Fibroblast of lung (primary cell): ENCODE measurements at places on chromosomes 5 and 9. TPM values are rescaled to one million over a fixed set of nuclear protein-coding genes. Genes with fewer than 3 reads are reported as not detected.

- H3K4me3 ChIP-seq: no peak overlapping the region
- no peak for DNase-seq
- H3K27ac ChIP-seq: no peak overlapping the region
- H3K4me1 ChIP-seq: no peaks in the 10 kb centered on the region
Measured at GRCh38 chr9:129860653-129861446, 25.6 kb downstream of the USP20 start.

GRCh38 chr5:88502179-88503040 is 233.8 kb upstream of the TMEM161B start:
- no peaks in the 10 kb centered on the region for H3K4me1 ChIP-seq
- peak overlapping the region; percentile 61 for H3K4me3 ChIP-seq
- no peak overlapping the region for H3K27ac ChIP-seq
- peak; percentile 9 for DNase-seq
- no peaks in the 10 kb centered on the region for H3K27me3 ChIP-seq

- H3K27me3 ChIP-seq: no peaks in the 10 kb centered on the region
- H3K27ac ChIP-seq: peak overlapping the region; percentile 75
- peak; percentile 54 for DNase-seq
- H3K4me3 ChIP-seq: peak overlapping the region; percentile 90
Measured at GRCh38 chr5:54520940-54521339, 3.4 kb downstream of the SNX18 start.

DNA sequence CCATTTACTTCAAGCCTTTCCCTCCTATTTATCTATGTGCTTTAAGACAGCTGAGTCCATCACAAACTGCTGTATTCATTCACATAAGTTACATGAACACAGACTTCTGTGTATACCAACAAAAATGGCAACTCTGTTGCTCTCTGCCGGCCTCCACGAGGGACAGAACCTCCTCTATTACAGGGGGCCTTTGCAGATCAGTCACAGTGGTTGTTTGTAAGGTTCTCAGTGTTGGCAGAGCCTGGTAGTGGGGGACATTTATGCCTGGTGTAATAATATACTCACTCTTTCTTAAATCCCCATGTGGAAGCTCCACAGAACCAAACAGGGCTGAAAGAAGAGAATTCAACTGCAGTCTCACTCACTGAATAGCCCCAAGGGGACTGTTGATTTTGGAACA is 76.5 kb downstream of the SLC1A1 start:
- H3K4me3 ChIP-seq: no peak overlapping the region
- no peaks in the 10 kb centered on the region for H3K36me3 ChIP-seq
- no peak overlapping the region for H3K27ac ChIP-seq

DNA sequence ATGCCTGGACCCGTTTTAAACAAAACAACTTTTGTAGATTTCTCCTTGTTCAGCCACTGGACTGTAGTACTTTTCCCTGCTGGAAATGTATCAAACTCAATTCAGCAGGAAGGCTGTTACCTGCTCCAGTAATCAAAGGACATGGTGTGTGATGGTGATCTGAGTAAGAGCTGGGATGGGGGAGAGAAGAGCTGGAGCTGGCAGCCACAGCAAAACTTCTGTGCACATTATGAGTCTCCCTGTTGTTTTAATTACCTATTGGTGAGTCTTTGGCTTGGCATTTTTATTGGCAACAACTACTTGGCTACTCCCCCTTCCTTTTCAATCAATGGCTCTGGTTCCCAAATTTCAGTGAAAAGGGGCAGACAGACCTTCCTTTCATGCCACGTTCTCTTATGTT is 9.7 kb downstream of the NREP start:
- H3K4me3 ChIP-seq: no peak overlapping the region
- no peaks in the 10 kb centered on the region for H3K27me3 ChIP-seq
- peaks cover 1% of the 10 kb centered on the region for H3K36me3 ChIP-seq
- H3K4me1 ChIP-seq: peaks cover 43% of the 10 kb centered on the region
- H3K27ac ChIP-seq: peak overlapping the region; percentile 95

The AMACR gene
- total RNA-seq: 6.2 and 7.6 TPM in 2 replicates
